ENCODE measurements at places on chromosomes 16 and 17. TPM values are rescaled to one million over a fixed set of nuclear protein-coding genes. Genes with fewer than 3 reads are reported as not detected.

GRCh38 chr17:50359998-50360461 is 13.0 kb downstream of the MRPL27 start:
- DNase-seq = no peak
- no peaks in the 10 kb centered on the region for H3K36me3 ChIP-seq
- H3K4me1 ChIP-seq = peaks cover 14% of the 10 kb centered on the region

- no peak for DNase-seq
- H3K27ac ChIP-seq = no peak overlapping the region
- no peaks in the 10 kb centered on the region for H3K27me3 ChIP-seq
- no peak overlapping the region for H3K4me3 ChIP-seq
- no peaks in the 10 kb centered on the region for H3K4me1 ChIP-seq
Observed at GRCh38 chr16:12271006-12271405, 294.5 kb downstream of the SNX29 start.

- no peak overlapping the region for H3K27ac ChIP-seq
- H3K36me3 ChIP-seq = peaks cover 25% of the 10 kb centered on the region
- no peaks in the 10 kb centered on the region for H3K27me3 ChIP-seq
- DNase-seq = no peak
- peaks cover 23% of the 10 kb centered on the region for H3K4me1 ChIP-seq
Observed at GRCh38 chr16:67782567-67783352, 23.6 kb downstream of the RANBP10 start.

GRCh38 chr16:8182761-8183160 is 407.6 kb downstream of the TMEM114 start:
- H3K27me3 ChIP-seq = no peaks in the 10 kb centered on the region
- H3K4me1 ChIP-seq = no peaks in the 10 kb centered on the region
- H3K4me3 ChIP-seq = no peak overlapping the region
- no peak for DNase-seq
- no peak overlapping the region for H3K27ac ChIP-seq

DNA sequence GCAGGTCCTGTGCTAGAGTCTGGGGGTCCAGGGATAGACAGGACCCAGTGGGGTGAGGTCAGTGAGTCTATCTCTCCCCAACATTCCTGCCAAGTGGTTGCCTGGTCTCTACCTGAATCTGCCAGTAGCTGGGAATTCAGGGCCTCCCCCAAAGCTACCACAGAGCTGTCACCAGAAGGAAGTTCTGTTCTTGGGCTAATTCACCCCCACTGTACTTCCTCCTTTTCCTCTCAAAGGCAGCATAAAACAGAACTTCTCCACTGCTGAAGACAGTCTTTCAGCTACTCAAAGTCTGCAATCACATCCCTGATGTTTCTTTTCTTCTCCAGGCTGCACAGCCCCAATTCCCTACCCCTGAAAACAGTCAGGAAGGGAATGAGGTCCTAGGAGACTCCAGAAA is 8.7 kb downstream of the CAMTA2 start:
- H3K27me3 ChIP-seq = no peaks in the 10 kb centered on the region
- H3K4me3 ChIP-seq = no peak overlapping the region
- no peak overlapping the region for H3K27ac ChIP-seq
- DNase-seq = no peak
- H3K4me1 ChIP-seq = peaks cover 18% of the 10 kb centered on the region
- peaks cover 28% of the 10 kb centered on the region for H3K36me3 ChIP-seq

- H3K36me3 ChIP-seq = peaks cover 26% of the 10 kb centered on the region
- H3K4me3 ChIP-seq = no peak overlapping the region
- DNase-seq = no peak
- no peaks in the 10 kb centered on the region for H3K27me3 ChIP-seq
- H3K4me1 ChIP-seq = peaks cover 47% of the 10 kb centered on the region
Observed at GRCh38 chr17:2093349-2093748, 38.4 kb downstream of the HIC1 start.

GRCh38 chr17:32755045-32755805 is 121.7 kb downstream of the MYO1D start:
- H3K4me1 ChIP-seq = peaks cover 8% of the 10 kb centered on the region
- peaks cover 3% of the 10 kb centered on the region for H3K27me3 ChIP-seq
- DNase-seq = no peak
- no peaks in the 10 kb centered on the region for H3K36me3 ChIP-seq

- H3K4me3 ChIP-seq = peak within 1 kb of the TSS; percentile 68
- peaks cover 59% of the 10 kb centered on the region for H3K27me3 ChIP-seq
- H3K27ac ChIP-seq = no peak within 1 kb of the TSS
- peak; percentile 75 for DNase-seq
- H3K36me3 ChIP-seq = no peaks in the 10 kb centered on the region
Observed at GRCh38 chr17:57955183-57955931, at the start of gene CUEDC1. Gene CUEDC1 (minus strand): TSS chr17:57955412. CDS start chr17:57885564, 69,848 bp downstream.

- no peaks in the 10 kb centered on the region for H3K27me3 ChIP-seq
- no peak overlapping the region for H3K27ac ChIP-seq
- no peak overlapping the region for H3K4me3 ChIP-seq
- H3K36me3 ChIP-seq = no peaks in the 10 kb centered on the region
- DNase-seq = no peak
Observed at GRCh38 chr16:64469906-64470702, 651.8 kb downstream of the CDH11 start.

DNA sequence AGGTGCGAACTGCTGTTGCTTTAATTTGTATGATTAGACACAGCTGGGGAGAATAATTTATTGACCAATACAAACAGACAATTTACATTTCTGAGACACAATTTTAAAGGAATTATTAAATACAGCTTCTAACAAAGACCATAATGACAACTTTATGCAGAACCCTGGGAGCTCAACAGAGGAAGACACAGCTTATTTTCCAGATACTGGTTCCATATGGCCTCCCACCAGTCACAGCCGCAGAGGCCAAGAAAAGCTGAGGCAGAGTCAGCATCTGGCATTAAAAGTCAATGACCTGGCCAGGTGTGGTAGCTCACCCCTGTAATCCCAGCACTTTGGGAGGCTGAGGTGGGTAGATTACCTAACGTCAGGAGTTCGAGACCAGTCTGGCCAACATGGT is 66.1 kb upstream of the BCAR1 start:
- peaks cover 23% of the 10 kb centered on the region for H3K27me3 ChIP-seq
- DNase-seq = no peak
- H3K4me1 ChIP-seq = peaks cover 22% of the 10 kb centered on the region
- no peak overlapping the region for H3K4me3 ChIP-seq

DNA sequence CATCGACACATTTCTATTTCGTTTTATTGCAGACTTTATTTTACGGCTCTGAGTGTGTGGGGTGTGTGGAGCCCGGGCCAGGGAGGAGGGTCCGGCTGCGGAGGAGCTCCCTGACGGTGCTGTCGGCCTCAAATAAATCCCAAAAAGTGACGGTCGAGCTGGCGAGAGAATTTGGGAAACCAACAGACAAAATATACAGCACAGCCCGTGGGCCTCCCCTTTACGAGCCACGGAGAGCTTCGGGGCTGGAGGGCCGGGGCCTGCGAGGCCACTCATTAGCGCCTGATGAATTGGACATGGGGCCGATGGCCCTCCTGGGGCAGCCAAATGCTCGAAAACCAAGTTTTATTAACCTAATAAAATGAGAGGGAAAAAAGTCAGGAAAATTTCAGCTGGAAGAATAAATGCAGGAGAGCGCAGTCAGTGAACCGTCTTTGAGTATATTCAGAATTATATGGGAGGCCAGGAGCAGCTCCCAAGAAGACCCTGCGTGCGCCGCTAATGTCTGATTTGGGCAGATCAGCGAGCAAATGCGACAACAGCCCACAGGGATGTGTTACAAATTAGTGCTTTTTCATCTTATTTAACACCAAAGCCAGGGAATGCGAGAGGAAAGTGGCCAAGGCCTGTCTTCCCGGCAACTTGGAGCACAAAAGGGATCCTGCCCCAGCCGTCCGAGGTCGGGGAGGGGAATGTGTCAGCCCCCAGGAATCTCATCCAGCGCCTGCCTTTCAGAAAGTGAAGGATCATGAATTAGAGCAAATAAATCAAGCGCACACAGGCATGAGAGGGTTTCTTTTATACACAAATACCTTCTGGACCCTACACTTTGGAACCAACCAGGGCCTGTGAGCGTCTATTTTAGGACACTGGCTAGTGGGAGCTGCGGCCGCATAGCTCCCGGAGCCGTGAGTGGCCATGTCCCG is 249.1 kb downstream of the C16orf95 start:
- no peak for DNase-seq
- H3K4me1 ChIP-seq = peaks cover 6% of the 10 kb centered on the region
- H3K4me3 ChIP-seq = no peak overlapping the region

DNA sequence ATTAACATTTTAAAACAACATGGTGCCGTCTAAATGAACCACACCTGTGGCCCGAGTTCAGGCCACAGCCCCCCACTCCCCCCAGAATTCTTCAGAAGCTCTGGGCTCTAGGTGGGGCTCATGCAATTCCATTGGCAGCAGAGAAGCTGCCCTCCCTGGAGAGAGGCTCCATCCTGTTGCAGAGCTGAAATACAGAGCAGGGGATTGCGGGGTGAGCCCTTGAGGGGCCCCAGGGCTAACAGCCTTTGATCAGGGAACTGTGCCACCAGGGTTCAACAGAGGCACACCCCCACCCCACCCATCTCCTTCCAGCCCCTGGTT is 69.3 kb downstream of the ABR start:
- peak overlapping the region; percentile 85 for H3K27ac ChIP-seq
- no peak for DNase-seq
- H3K4me1 ChIP-seq = peaks cover 42% of the 10 kb centered on the region
- H3K27me3 ChIP-seq = no peaks in the 10 kb centered on the region
- peak overlapping the region; percentile 87 for H3K4me3 ChIP-seq

DNA sequence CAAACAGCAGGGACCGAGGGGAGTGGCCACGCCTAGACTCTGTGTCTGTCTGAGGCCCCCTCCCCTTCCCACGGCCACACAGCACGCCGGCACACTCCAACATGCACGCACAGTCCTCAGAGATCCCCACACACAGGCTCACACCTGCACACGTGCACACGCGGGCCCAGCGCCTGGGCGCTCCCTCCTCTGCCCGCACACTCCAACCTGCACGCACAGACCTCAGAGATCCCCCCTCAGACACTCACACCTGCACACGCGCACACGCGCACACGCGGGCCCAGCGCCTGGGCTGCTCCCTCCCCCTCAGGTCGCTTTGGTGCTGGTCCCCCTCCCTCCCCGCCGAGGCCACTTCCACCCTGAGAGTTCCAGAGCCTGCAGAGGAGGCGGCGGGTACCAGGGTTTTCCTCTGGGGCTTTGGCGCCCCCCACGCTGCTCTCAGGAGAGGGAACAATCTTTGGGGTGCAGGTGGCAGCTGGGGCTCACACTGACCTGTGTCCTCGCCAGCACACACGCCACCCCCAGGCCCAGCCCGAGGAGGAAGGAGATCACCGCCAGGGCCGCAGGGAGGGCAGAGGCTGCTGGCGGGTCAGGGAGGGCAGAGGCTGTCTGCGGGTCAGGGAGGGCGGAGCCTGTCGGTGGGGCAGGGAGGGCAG is 1.6 kb downstream of the CD7 start:
- peak; percentile 72 for DNase-seq
- no peak overlapping the region for H3K27ac ChIP-seq
- peaks cover 9% of the 10 kb centered on the region for H3K4me1 ChIP-seq
- H3K36me3 ChIP-seq = peaks cover 11% of the 10 kb centered on the region
- peak overlapping the region; percentile 90 for H3K4me3 ChIP-seq

- H3K4me1 ChIP-seq = no peaks in the 10 kb centered on the region
- DNase-seq = no peak
- no peaks in the 10 kb centered on the region for H3K27me3 ChIP-seq
- H3K36me3 ChIP-seq = no peaks in the 10 kb centered on the region
- no peak overlapping the region for H3K4me3 ChIP-seq
- no peak overlapping the region for H3K27ac ChIP-seq
Observed at GRCh38 chr16:55037046-55037445, 106.4 kb downstream of the IRX5 start.

GRCh38 chr16:66924527-66925321 is 611 bp downstream of the RRAD start:
- H3K4me3 ChIP-seq = peak overlapping the region; percentile 69
- peaks cover 28% of the 10 kb centered on the region for H3K27me3 ChIP-seq
- DNase-seq = peak; percentile 76
- peaks cover 16% of the 10 kb centered on the region for H3K4me1 ChIP-seq
- H3K27ac ChIP-seq = no peak overlapping the region

DNA sequence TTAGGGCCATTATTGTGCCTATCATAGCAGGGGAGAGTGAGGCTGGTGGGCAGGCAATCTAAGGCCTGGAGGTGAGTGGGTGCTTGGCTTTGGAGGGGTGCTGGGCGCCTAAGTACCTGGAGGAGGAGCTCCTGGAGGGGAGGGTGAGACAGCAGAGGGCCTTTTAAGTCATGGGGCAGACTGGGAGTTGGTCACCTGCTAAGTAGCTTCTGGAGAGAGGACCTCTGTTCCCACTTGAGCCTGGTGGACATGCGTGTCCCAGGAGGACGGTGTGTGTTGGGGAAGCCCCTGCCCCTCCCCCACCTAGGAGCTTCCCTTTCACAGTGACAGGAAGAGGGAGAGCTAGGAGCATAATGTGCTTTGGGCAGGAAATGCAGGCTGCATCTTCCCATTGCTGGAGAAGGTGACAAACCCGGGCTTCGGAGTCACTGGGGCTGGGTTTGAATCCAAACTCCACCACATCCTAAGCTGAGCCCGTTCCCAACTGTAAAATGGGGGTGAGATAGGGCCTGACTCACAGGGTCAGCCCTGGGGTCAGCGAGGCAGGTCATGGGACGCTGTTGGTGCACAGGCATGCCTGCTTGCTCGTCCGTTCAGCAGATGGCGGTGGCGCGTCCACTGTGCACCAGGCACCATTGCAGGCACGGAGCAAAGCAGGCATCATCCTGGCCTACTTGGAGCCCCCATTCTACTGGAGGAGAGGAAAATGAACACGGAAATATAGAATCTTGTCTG is 37.9 kb downstream of the CMIP start:
- H3K27me3 ChIP-seq = no peaks in the 10 kb centered on the region
- no peak for DNase-seq
- no peak overlapping the region for H3K4me3 ChIP-seq
- peaks cover 57% of the 10 kb centered on the region for H3K4me1 ChIP-seq

DNA sequence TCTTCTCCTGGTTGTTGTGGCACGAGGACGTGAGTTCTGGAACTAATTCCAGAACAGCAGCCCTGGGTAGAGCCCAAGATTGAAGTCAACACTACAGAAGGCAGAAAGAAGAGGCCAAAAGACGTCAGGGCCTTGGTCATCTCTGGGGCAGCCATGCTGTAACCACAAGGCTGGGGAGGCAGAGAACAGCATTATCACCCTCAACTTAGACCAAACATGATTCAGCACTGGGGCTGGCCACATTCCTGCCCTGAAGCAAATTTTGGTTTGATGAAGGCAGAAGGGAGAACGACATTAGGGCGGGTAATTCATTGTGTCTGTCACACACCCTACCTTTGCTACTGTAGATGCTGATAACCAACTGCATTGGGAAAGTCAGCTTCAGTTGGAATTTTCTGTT is 9.7 kb upstream of the ALOX15B start:
- H3K27me3 ChIP-seq = peaks cover 27% of the 10 kb centered on the region
- no peak overlapping the region for H3K4me3 ChIP-seq
- H3K36me3 ChIP-seq = no peaks in the 10 kb centered on the region
- DNase-seq = no peak

GRCh38 chr16:84611041-84611440 is 6.8 kb downstream of the COTL1 start:
- no peaks in the 10 kb centered on the region for H3K27me3 ChIP-seq
- DNase-seq = no peak
- H3K4me3 ChIP-seq = peak overlapping the region; percentile 68

CPHXL2 gene
- not detected for total RNA-seq

ABCA6 gene
- 0.68 TPM for total RNA-seq

TPSD1 gene
- not detected for total RNA-seq

TMEM235 gene
- total RNA-seq = not detected

IQCK gene
- total RNA-seq = 2.1 TPM

MFSD6L gene
- total RNA-seq = 0.94 TPM

EPX gene
- not detected for total RNA-seq

SPG7 gene
- 112 TPM for total RNA-seq

All from activated naive CD8-positive, alpha-beta T cell treated with anti-CD3 and anti-CD28 coated beads, Interleukin-2, amount 10 ng/mL, durations not matched to agents 7 days and 5 days (primary cell).